ENCODE measurements at places on chromosomes 3 and 15.

GRCh38 chr3:56942523-56942922 is 117.9 kb upstream of the SPATA12 start:
- DNase-seq = no peak

GRCh38 chr3:114152519-114153151 is 26.2 kb downstream of the DRD3 start:
- DNase-seq = peak; percentile 69

- DNase-seq = no peak
Observed at GRCh38 chr3:178465260-178466180, 70.7 kb upstream of the KCNMB2 start.

DNA sequence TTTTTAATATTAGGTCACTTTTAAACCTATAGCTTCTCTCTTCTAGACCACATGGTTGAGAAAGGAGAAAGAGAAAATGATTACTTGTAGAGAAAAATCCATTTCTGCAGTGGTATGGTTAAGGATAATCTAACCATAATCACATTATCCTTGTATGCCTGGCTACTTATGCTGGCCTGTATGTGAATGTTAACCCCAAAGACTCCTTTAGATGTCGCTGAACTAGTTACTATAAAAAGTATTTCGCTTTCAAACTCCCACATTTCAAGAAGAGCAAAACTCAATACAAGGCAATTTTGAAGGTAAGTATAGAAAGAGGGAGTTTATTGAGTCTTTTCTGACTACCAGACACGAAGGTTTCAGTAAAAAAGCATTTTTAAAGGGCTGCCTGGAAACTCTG is 2.2 kb downstream of the KCTD6 start:
- DNase-seq = no peak

DNA sequence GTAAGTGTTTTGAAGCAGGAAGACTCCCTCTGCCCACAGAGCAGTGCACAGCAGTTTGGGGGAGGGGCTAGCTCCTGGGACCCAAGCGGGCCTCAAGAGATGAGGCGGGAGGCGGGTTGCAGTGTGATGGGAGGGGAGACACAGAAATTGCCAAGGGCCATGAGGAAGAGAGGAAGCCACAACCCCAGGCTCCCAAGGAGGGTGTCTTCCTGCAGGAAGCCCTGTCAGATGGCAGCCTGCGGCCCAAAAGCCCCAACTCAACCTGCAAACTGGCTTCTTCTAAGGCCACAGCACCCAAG is 7.3 kb upstream of the ISLR2 start:
- DNase-seq = no peak

GRCh38 chr15:53535886-53536285 is 223.6 kb downstream of the WDR72 start:
- DNase-seq = no peak

DNA sequence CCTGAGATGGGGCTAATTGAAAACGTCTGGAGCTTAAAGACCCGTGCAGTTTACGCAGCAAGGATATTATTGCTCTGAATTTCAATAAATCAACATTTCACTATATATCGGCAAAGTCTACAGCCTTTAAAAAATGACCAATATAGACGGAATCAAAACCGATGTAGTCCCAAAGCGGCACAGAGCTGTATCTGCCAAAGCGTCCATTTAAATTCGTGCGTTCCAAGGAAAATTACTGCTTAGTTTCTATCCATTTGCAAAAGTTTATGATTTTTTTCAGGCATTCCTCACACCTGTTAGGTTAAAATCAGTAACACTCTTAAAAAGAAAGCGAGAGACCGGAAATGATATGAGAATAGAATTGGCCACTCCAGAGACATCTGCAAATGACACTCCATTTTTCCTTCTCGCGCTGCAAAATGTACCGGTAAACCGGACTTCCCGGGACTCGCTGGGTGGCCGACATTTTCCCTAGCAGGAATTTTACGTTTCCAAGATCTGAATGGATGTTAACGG is 777 bp upstream of the EIF4A2 start:
- DNase-seq = peak; percentile 29

- DNase-seq = no peak
Observed at GRCh38 chr3:129341331-129342141, 62.9 kb downstream of the HMCES start.

DNA sequence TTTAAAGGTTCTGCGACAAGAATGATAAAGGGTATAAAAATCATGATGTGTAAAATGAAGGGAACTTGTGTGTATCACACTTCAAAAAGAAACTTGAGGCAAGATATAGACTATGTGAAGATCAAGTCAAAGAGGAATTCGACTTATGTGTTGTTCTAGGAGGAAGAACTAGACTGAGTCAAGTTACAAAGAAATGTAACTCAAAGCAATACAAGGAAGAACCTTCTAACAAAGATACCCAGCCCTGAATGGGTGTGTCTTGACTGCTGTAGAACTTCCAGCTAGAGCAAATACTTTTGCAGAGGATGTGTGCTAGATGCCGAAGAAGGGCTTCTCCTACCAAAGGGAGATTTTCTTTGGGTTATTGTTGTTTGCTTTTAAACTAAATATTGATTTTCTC is 2.4 kb downstream of the SLC49A4 start:
- DNase-seq = peak; percentile 12

GRCh38 chr15:45794712-45795439 is 160.0 kb downstream of the SQOR start:
- no peak for DNase-seq

- peak; percentile 64 for DNase-seq
Observed at GRCh38 chr15:98689431-98689861, 41.1 kb downstream of the IGF1R start.

DNA sequence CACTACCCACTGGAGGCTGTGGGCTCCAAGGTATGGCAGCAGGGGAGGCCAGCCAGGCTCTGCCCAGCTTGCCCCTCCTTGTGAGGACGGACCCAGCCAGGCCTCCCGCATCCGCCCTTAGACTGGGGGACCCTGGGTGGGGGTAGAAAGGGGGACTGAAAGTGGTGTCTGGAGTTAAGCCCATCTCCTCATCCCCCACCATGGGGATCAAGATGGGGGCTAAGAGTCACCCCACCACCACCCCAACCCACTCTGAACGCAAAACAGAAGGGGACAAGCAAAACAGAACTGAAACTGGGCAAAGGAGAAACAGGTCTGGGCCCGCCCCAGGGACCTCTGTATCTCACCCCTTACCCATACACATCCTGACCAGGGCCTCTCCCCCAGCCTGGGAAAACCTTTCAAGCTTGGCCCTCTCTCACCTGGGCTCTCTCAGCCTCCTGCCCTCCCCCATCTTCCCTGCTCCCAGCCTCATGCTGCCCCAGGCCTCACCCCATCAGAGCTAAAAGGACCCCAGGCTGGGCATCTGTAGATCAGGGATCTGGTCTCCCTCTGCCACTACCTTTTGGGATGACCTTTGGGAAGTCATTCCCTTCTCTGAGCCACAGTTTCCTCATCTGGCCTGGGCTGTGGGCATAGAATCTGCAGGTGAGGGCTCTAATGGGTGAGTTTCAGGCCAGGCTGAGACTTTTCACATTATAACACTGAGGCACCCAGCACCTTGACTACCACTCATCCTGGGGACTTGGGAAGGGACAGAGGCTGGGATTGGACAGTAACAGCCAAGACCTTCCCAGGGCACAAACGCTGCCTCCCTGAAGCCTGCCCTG is 30.0 kb upstream of the CYP11A1 start:
- DNase-seq = no peak

All from AG10803 (cell line).